Activated T-cell treated with anti-CD3 and anti-CD28 coated beads for 48 hours (primary cell): ENCODE measurements at places on chromosomes 16 and 17.

DNA sequence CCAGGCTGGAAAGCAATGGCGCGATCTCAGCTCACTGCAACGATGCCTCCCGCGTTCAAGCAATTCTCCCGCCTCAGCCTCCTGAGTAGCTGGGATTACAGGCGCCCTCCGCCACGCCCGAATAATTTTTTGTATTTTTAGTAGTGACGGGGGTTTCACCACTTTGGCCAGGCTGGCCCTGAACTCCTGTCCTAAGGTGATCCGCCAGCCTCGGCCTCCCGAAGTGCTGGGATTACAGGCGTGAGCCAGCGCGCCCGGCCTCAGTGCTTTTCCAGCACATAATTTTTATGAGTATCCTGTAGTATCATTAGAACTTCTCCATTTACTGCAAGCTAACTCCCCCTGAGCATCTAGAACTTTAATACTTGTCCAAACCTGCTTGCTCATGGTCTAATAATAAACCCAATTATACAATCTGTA, 1.8 kb downstream of the UBE2G1 start:
- no peak for DNase-seq

DNA sequence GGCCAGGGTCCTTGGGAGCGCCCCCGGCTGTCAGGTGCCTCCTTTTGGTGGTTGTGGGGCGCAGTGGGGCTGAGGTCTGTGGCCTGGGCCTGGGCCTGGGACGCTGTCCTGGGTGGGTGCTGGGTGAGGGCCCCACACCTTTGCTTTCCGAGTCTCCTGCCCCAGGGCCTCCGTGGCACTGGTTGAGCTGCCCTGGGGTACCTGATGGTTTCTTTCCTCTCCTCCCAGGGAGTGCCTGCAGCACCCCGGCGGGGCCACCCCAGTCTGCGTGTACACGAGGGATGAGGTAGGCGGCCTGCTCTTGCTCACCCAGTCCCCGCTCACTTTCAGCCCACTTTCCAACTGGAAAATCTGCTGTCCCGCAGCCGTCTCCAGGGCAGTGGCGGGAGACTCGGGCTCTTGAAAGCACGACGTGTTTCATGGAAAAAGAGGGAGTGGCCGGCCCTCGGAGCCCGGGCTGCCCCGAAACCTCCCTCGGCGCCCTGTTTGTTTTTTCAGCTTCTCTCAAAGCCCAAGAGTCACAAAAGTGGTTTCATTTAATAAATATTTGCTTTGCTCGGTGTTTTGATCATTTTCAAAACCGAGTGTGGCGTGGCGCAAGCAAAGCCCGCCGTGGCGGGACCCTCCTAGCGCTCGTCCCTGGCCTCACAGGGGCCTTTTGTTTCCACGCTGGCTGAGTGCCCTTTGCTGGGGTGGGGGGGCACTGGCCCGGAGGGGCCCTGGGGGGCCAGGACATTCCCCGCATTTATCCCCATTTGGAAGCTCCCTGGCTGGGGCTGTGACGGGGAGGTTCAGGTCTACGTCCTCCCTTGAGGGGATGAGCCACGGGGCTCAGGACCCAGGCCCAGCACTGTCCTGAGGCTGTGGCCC, 17.4 kb downstream of the ASPSCR1 start:
- no peak for DNase-seq

- DNase-seq, result no peak
Observed at GRCh38 chr16:31862761-31863160, 10.8 kb upstream of the ZNF267 start.

GRCh38 chr17:47873200-47874090, 22.5 kb upstream of the SP6 start:
- no peak for DNase-seq

DNA sequence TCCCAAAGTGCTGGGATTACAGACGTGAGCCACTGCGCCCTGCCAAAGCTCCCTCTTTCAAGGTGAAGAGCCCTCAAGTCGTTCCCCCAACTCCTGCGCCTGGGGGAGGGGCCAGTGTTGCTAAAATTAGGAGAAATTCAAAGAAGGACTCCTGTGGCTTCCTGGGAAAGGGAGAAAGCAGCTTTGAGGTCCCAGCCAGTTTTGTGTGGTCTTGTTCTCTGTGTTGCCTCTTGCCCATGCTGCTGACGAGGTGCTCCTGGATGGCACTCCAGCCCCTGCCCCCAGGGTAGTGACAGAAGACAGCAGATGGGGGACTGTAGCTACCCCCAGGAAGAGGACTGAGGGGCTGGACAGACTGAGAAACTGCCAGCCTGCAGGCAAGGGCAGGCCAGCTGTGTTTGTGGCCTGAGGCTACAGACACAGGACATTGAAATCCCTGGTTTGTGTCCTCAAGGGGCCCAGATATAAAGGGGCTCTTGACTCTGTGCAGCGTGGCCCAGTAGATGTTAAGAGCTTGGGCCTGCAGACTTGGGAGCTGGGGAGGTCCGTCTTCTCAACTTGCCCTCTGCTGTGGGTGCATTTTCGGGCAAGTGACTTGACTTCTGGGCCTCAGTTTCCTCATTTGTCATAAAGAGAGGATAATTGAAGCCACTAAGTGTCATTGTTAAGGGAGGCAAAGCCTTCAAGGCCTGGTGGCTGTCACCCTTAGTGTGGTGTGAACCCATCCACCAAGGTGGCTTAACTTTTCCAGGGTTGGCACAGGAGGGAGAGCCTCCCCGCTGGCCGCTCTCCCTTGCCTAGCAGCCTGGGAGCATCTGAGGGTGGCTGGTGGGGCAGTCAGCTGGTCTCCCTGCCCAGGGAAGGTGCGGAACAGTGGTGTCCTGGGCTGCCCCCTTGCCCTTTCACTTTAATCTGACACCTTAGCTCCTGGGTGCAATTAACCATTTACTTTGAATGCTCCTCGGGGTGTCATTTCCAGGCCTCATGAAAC, 4.1 kb downstream of the UBALD2 start:
- no peak for DNase-seq

DNA sequence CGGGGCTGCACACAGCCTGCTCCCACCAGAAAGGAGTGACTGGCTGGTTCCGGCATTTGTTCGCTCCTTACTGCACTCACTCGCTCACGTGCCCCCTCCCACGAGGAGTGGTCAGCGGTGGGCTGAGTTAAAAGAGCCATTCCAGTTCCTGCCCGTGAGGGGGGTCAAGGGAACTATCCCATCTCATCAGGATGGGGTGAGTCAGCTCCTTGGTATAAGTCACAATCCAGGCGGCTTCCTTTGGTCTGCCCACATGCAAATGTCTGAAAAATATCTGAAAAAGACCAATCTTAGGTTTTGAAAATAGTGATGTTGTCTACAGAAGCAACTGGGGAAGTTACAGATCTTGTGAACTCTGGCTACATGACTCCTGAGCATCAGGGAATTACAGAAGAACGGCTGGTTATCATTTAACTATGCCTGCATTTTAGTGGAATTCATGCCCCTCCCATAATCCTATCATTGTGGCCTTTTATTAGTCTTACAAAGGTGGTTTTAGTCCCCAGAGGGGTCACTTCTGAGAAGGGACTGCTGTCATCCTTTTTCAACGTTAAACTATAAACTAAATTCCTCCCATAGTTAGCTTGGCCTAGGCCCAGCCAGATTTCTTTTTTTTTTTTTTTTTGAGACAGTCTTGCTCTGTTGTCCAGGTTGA, 9.8 kb upstream of the TNFSF12 start:
- DNase-seq, result no peak

DNA sequence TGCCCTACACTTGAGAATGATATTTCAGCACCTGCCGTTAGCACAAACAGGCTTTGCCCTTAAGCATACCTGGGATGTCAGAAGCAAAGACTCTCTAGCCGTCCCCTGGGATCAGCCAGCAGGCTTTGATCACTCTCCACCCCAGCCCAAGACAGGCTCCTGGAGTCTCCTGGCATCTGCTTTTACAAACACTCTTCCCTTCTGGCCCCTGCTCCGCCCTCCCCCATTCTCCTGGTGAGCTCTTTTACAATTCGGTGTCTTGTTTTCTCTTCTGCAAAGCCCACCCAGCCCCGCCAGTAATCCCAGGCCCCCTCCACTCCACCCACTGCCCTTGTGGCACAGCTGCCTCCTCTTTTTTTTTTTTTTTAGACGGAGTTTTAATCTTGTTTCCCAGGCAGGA, 50.4 kb downstream of the KATNIP start:
- DNase-seq, result no peak

DNA sequence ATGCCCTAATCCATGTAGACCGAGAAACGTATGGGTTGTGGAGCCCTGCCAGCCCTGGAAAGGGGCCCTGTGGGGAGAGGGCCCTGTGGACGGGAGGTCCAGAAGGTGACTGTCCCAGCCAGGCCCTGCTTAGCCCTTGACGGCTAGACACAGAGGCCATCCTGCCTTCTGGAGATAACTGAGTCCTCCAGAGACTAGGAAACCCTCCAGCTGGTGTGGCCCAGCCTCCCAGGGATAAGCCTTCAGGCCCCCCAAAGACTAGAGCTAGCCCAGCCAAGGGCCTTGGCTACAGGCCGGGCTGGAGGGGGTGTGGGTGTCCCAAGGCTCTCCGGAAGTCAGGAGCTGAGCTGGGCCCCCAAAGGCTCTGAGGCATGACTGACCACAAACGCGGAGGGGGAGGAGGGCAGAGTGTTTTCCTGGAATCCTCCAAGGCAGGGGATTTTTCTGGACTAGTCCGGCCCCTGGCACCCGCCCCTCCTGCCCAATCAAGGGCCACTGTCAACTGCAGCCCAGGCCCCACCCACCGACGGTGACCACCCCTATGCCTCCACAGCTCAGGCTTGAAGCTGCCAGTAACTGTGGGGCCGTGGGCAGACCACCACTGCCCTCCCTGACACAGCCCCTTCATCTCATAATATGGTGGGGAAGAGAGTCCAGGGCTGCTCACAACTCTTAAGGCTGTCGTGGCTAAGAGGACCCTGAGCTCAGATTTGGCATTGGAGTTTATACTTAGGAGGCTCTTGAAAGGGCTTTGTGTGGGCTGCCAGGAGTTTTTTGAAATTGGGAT, 885 bp upstream of the VASN start:
- DNase-seq, result no peak

- DNase-seq, result no peak
Observed at GRCh38 chr16:85208181-85208580, 95.9 kb upstream of the CIBAR2 start.

- no peak for DNase-seq
Observed at GRCh38 chr16:2063861-2064260, 16.1 kb downstream of the TSC2 start.

- peak; percentile 36 for DNase-seq
Observed at GRCh38 chr17:6639586-6640535, 650 bp downstream of the KIAA0753 start.

DNA sequence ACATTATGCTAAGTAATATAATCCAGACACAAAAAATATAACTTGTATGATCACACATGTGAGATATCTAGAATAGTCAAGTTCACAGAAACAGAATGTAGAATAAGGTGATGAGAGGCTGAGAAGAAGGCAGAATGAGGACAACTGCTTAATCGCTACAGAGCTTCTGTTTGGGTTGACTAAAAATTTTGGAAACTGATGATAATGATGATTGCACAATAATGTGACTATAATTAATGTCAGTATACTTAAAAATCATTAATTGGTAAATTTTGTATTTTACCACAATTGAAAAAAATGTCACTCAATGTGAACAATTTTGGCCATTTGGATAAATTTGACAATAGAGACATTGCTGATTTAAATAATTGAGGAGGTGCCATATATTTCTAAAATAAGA, 1374.4 kb upstream of the CDH8 start:
- no peak for DNase-seq

DNA sequence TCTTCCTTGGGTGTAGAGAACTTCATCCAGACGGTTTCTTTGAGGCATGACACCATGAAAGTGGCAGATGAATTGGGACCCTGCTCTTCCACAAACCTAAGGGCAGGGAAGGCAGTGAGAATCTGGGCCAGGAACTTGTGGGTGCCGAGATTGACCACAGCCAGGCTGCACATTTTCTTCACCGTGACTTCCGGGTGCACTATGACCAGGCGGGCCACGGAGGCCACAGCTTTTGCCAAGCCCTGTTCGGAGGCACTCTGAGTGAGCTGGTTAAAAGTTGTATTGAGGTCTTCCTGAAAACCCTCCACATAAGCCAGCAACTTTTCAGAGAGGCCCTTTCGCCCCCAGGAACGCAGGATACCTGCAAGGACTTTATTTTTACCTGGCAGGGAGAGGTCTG, 5.9 kb downstream of the GEMIN4 start:
- no peak for DNase-seq

DNA sequence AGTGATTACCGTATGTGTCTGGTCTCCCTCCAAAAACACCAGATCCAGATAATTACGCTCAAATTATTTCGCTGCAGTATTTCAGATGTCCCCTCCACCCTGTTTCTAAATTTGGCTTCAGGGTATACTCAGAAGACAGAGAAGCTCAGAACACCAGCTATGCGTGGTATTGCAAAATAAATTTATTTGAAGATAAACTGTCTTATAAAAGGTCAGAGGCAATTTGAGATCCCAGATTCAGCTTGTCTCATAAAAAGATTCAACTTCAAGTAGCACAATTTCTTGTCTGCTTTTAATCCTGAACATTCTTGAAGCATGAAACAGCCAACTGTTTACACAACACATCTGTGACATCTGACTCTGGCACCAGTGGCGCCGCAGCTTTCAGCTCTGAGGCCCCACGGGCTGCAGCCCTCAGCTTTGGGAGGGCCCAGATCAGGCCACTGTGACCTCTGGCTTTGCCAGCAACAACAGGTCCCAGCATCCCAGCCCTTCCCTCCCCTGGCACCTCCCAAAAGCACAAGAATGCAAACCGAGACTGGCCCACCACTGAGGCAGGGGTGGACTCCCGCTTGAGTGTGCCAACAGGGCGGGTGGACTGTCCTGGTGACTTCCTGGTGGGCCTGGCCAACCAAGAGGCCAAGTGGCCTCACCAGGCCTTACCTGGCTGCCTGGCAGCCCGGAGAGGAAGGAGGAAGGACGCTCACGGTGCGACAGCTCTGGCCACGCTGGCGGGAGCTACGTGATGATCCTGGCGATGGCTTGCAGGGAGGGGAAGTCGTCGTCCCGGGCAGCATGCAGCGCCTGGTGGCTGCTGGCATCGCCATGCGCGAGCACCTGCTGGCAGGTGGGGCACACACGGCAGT, 8.0 kb downstream of the SYNGR3 start:
- DNase-seq, result no peak

DNA sequence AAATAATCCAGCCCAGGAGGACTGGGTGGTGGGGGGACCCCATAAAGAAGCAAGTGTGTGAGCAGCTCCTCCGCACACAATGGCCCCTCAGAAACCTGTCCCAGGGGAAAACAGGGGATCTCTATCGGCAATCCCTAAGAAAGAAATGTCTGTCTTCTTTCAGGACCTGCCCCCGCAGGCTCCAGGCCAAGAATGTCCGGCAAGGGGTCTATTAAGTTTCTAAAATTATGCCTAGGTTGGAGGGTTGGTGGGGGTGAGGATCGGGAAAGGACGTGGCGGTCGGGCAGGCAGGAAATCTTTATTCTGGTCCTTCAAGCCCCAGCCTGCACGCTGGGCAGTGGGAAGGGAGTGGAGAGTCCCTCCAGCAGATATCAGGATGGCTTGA, 23.4 kb upstream of the LITAF start:
- DNase-seq, result no peak

- no peak for DNase-seq
Observed at GRCh38 chr16:10120953-10121352, 61.3 kb downstream of the GRIN2A start.

DNA sequence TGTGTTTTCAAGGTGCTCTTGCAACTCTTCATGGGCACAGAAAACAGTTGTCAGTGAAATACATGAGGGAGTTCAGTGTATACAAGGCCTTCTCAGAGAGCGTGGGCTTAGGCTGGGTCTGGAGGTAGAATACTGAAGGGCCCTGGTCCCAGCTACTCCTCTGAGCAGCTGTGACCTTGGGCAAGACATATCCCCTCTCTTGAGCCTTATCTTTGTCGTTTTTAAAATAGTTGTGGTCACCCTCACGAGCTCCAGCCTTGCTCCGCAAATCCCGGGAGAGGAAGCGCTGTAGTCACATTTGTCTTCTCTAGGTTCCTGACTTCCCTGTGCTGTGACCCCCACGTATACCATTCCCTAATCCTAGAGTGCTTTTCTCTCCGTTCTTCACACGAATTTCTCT, 3.6 kb downstream of the ZNRF1 start:
- no peak for DNase-seq
